ENCODE measurements at places on chromosomes 11 and 22.

DNA sequence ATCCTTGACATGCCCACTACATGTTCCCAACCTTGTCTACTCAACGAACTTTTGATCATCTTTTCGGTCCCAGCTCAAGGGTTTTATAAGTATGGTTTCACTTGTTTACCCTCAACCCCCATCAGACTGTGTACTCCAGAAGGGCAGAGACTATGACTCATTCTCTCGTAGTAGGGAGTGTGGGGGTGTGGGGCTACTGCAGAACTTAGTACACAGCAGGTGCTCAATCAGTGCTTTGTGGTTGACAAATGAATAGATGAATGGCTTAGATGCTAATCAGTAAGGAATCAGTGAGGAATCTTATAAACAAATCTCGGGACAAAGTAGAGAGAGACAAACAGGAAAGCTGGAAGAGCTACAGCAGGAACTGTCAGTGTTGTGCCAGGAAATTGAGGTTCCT lies 151.7 kb upstream of the PLET1 start:
- DNase-seq, result peak; percentile 32

GRCh38 chr22:48389916-48390315 lies 1437.8 kb downstream of the BRD1 start:
- no peak for DNase-seq

- DNase-seq, result no peak
Observed at GRCh38 chr11:42657169-42657568, 654.6 kb upstream of the API5 start.

DNA sequence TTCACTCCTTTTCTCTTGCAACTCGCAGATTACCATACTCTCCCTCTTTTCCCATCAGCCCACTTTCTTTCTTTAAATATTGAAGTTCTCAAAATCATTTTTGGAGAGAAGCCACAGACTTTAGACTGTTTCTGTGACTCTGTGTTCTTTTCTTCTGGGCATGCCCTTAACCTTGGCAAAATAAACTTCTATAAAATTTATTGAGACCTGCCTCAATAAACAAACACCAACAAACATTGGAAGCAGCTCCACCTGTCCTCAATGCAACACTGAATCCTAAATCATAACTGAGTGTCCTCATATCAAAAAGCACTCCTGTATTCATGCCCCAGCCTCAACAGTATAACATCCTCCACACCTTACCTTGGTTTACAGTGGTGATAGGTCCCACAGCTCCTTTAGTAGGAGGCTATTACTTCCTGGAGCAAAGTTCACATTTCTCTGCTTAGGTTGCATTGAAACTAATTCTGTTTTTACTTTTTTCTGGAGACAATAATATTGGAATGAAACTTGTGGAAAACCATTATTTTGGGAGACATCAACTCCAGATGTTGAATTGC lies 320.0 kb upstream of the LRRC4C start:
- no peak for DNase-seq

DNA sequence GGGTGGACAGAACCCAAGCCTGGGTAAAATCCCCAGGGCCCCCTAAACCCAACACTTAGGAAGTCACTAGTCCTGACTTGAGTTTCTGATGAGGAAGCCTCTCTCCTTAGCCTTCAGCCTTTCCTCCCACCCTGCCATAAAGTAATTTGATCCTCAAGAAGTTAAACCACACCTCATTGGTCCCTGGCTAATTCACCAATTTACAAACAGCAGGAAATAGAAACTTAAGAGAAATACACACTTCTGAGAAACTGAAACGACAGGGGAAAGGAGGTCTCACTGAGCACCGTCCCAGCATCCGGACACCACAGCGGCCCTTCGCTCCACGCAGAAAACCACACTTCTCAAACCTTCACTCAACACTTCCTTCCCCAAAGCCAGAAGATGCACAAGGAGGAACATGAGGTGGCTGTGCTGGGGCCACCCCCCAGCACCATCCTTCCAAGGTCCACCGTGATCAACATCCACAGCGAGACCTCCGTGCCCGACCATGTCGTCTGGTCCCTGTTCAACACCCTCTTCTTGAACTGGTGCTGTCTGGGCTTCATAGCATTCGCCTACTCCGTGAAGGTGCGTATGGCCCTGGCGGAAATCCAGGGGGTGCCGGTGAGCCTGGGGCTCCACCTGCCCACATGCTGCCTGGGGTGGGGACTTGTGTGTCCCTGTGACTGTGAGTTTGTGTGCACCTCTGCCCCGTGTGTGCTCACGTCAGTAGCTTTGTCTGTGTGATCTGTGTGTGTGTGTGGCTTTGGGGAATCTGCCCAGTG lies at the start of gene IFITM1:
TSS of gene IFITM1 (plus strand) at position 254 of the 767 bp plus-strand sequence. CDS start at position 385, 131 bp downstream.
- DNase-seq, result peak; percentile 84

- DNase-seq, result no peak
Observed at GRCh38 chr22:38841211-38841610, 2.6 kb downstream of the NPTXR start.

- DNase-seq, result no peak
Observed at GRCh38 chr11:74278103-74278502, 33.3 kb downstream of the P4HA3 start.

GRCh38 chr22:22945195-22945594 lies 57.6 kb downstream of the IGLL5 start:
- no peak for DNase-seq

GRCh38 chr22:30922151-30922611 lies 46.4 kb downstream of the MORC2 start:
- DNase-seq, result no peak

DNA sequence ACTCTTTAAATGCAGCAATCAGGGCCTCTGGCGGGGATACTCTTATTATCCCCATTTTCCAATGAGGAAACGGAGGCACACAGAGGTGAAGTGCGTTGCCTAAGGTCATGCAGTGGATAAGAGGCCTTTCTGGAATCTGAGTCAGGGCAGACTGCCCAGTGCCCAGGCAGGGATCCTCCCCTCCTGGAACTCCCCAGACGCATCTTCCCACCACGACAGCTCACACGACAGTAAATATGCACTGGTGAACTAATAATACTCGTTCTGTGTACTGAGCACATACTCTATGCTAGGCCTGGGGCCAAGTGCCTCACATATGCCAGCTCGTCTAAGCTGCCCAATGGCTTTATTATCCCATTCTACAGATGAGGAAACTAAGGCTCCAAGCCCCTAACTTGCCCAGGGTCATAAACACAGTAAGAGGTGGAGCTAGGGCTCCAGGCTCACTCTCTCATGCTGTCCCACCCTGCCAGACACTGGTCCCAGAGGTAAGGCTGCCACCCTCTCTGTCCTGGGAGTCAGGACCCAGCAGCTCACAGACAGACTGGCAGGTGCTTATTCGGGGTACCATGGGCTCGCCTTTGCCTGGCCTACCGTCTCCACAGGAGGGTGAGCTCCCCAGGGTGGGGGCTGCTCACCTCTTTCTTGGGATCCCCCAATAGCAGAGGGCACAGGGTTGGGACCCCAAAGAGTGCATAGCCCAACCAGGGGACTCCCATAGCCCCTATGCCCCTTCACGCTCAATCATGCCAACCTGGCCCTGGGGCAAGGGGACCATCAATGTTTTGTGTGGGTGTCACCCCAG lies 2.3 kb downstream of the IL2RB start:
- DNase-seq, result no peak

DNA sequence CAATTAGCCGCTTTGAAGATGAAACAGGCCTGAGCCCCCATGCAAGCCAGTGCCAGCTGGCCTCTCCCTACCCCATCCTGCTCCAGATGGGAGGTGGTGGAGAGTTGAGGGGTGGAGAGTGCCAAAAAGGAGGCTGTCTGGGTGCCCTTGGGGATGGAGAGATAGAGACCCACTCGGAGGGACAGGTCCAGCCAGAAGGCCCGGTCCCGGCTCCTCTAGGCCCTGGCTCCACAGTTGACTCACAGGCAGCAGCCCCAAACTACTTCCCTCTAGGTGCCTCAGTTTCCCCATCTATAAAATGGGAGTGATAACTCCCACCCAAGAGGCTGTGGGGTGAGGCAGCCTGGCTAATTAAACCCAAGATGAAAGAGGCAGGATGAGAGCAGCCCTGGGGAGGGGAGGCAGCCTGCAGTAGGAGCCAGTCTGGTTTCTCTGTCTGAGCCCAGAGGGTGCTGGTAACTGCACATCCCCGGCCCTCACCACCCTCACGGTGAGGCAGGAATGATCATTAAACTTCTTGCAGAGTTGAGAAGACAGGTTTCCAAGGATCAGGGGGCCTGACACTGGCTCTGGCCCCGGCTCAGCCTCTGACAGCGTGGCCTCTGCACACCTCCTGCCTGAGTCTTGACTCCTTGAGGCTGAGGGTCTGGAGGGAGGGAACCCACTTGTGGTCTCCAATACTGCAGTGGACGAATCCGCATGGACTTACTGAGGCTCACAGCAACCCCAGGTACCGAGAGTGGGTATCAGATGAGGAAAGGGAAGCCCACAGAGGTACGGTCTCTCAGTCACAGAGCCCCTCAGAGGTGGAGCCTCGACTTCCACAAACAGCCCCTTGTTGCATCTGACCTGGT lies 1.4 kb upstream of the AP5B1 start:
- DNase-seq, result no peak

DNA sequence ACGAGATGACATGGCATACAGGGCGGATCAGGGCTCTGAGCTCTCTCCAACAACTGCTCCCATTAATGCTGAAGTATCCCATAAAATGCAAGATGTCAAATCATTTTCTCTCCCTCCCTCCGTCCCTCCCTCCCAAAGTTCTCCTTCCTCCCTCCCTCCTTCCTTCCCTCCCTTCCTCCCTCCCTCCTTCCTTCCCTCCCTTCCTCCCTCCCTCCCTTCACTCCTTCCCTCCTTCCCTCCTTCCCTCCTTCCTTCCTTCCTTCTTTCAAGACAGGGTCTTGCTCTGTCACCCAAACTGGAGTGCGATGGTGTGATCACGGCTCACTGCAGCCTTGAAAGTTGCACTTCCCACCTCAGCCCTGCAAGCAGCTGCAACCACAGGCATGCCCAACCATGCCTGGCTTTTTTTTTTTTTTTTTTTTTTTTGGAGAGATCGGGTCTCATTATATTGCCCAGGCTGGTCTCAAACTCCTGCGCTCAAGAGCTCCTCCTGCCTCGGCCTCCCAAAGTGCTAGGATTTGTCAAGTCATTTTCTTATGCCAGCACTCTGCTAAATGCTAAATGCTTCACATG lies 38.2 kb downstream of the TXN2 start:
- DNase-seq, result no peak

DNA sequence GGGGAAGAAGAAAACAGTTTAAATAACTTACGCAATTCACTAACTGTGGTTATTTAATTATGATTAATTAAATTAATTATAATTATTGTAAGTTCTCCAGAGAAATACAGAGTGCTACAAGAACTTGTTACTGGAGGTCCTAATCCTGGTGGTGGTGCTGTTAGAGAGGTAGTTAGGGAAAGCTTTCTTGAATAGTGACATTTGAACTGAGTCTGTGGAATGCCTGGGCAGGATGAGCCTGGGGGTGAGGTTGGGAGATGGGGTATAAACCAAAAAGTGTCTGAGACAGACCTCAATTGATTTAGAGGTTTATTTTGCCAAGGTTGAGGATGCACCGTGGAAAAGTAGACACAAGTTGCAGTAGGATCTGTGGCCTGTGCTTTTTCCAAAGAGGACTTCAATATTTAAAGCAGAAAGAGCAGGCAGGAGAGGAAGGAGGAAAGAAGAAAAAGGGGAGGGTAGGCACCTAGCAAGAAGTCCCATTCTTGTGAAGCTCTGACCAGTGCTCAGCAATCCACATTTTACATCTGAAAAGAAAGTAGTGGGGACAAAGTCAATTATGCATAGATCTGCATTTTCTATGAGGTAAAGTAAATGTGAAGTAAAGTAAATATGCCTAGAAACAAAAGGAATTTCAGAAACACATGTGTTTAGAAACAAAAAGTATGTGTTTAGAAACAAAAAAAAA lies 4.4 kb upstream of the ZNF202 start:
- no peak for DNase-seq

DNA sequence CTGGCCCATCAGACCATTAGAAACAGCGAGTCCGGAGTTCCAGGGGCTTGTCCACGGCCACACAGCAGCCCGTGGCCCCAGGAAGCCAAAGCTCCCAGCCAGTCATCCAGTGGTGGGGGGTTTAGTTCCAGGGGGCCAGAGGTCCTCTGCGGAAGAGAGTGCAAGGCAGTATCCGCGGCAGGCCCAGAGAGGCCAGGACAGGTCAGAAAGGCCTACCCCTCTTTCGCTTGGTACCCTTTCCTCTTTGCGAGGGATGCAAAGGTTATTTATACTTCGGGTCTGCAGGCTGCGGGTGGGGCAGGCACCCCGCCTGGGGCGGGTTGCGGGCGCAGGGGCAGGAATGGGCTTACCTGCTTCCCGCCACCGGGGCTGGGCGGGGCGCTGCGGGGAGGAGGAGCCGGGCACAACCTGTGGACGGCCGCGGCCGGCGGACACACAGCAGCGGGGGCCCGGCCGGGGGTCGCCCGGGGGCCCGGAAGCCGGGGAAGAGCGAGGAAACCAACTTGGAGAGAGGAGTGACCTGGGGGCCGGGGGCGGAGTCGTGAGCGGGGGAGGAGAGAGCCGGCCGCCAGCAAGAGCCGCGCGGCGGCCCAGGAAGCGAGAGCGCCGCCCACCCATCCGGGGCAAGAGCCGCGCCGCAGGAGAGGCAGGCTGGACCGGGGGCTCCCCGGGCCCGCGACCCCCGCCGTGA lies at the start of gene SH3BP1:
TSS of gene SH3BP1 (plus strand) at position 600 of the 691 bp plus-strand sequence. CDS start 119 bp downstream, outside the sequence.
- no peak for DNase-seq

GRCh38 chr11:1224491-1225385 lies 1.9 kb downstream of the MUC5B start:
- DNase-seq, result no peak

DNA sequence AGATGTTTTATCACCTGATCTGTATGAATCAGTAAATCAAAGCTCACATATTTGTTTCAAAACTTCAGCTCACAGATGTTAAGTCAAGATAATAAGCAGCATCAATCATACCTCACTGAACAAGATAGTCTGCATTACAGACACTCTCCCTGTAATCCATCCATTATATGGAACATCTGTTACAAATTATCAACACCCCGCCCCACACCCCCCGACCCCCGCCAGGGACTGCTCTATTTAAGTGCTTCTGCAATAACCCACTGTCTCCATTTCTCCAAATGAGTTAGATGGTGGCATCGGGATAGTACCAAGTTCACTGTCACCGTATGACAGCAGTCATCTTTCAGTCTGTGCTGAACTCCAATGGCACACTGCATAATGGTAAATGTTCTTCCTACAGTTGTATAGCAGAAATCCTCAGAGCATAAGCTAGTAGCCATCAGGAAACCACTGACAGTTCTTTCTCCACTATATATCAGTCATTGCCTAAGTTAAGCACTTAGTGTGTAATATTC lies 447.0 kb upstream of the ARHGAP42 start:
- DNase-seq, result no peak

GRCh38 chr11:74015919-74016684 lies 7.2 kb upstream of the UCP3 start:
- no peak for DNase-seq

GRCh38 chr11:70616938-70617654 lies 218.8 kb downstream of the CTTN start:
- DNase-seq, result no peak

DNA sequence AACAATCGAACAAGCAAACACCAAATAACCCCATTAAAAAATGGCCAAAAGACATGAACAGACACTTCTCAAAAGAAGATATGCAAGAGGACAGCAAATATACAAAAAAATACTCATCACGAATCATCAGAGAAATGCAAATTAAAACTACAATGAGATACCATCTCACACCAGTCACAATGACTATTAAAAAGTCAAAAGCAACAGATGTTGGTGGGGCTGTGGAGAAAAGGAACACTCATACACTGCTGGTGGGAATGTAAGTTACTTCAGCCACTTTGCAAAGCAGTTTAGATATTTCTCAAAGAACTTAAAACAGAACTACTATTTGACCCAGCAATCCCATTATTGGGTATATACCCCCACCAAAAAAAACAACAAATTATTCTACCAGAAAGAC lies 51.3 kb upstream of the FLI1 start:
- DNase-seq, result no peak

- DNase-seq, result no peak
Observed at GRCh38 chr11:119363851-119364590, 17.5 kb downstream of the USP2 start.

Data from SK-N-MC (cell line).